Motor neuron (in vitro differentiated cells): ENCODE measurements at places on chromosomes 13 and 19. TPM values are rescaled to one million over a fixed set of nuclear protein-coding genes. Genes with fewer than 3 reads are reported as not detected.

- no peak for ATAC-seq
These were observed 63.9 kb upstream of the DOCK9 start for GRCh38 chr13:99041788-99042187.

DNA sequence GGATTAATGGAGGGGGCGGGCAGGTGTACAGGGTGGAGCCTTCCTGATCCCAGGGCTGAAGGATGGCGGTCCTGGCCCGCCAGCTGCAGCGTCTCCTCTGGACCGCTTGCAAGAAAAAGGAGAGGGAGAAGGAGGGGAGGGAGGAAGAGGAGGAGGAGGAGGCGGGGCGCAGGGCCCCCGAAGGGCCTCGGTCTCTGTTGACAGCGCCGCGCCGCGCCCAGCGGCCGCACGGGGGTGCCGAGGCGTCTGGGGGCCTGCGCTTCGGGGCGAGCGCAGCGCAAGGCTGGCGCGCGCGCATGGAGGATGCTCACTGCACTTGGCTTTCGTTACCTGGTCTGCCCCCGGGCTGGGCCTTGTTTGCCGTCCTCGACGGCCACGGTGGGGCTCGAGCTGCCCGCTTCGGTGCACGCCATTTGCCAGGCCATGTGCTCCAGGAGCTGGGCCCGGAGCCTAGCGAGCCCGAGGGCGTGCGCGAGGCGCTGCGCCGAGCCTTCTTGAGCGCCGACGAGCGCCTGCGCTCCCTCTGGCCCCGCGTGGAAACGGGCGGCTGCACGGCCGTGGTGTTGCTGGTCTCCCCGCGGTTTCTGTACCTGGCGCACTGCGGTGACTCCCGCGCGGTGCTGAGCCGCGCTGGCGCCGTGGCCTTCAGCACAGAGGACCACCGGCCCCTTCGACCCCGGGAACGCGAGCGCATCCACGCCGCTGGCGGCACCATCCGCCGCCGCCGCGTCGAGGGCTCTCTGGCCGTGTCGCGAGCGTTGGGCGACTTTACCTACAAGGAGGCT lies at the start of gene PPM1N:
TSS of gene PPM1N (plus strand) at position 33 of the 785 bp plus-strand sequence. CDS start at position 63, 30 bp downstream.
- ATAC-seq = peak; percentile 1

- peak; percentile 81 for ATAC-seq
These were observed 1.4 kb upstream of the ICAM1 start for GRCh38 chr19:10269333-10270179.

GRCh38 chr13:101575581-101575980 lies 123.1 kb downstream of the ITGBL1 start:
- ATAC-seq = no peak

- ATAC-seq = no peak
These were observed 524.1 kb downstream of the GPC6 start for GRCh38 chr13:93750676-93751075.

The CD33 gene
- total RNA-seq = 5.1 and 6.1 TPM in 2 replicates
